Cortex of kidney (tissue), 1 donor: ENCODE measurements at places on chromosomes 1 and 21.

DNA sequence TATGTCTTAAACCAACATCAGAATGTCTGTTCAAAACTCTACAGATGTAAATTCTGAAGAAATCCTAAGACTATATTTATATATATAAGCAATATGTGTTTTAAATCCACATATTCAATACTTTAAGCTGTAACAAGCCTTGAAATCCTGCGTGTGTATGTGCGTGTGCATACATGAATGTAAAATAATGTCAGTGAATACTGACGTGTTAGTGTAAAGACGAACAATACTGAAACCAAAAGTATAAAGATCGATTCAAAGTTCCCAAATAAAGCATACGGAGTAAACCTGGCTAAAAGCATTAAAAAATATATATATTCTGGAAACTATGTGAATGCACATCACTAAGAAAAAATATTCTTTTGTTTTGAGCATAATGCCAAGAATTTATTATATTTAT, 668.6 kb upstream of the NCAM2 start:
- no peak for DNase-seq

DNA sequence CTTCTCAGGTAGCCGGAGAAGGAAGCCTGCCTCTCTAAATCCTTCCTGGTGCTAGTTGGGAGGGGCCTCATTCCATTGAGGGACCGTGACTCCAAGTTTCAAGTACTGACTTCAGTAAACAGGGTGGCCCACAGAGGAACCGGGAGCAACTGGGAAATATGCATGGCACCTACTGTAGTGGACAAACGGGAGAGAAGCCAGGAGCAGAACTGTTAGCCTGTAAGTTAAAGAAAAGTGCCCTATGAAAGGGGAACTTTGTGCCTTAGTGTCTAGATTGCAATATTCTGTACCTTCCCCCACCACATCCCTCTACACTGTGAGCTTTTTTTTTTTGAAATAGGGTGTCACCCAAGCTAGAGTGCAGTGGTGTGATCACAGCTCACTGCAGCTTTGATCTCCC, 33.2 kb upstream of the KANK4 start:
- DNase-seq: no peak

GRCh38 chr1:168082008-168082876, 54.5 kb downstream of the GPR161 start:
- no peak for DNase-seq

GRCh38 chr1:39574646-39575045, 1.9 kb downstream of the PABPC4 start:
- no peak for DNase-seq

- DNase-seq: no peak
These were observed 34.8 kb downstream of the ZMYND12 start for GRCh38 chr1:42420911-42421585.

DNA sequence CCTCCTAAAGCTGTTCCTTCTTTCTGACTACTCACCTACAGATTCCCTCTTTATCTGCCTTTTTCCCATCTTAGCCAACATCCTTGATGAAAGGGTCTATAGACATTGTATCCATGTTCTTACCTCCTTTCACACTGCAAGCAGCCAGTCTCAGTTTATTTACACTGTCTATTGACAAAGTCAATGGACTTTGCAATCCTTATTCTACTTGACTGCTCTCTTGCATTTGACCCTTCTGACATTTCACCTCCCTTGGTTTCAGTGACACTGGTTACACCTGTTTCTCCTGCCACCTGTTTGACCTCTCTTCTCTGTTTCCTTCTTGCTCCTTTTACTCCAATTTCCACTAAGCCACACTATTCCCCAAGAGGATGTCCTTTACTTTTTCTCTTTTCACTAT, 224.0 kb upstream of the SNX7 start:
- DNase-seq: no peak

DNA sequence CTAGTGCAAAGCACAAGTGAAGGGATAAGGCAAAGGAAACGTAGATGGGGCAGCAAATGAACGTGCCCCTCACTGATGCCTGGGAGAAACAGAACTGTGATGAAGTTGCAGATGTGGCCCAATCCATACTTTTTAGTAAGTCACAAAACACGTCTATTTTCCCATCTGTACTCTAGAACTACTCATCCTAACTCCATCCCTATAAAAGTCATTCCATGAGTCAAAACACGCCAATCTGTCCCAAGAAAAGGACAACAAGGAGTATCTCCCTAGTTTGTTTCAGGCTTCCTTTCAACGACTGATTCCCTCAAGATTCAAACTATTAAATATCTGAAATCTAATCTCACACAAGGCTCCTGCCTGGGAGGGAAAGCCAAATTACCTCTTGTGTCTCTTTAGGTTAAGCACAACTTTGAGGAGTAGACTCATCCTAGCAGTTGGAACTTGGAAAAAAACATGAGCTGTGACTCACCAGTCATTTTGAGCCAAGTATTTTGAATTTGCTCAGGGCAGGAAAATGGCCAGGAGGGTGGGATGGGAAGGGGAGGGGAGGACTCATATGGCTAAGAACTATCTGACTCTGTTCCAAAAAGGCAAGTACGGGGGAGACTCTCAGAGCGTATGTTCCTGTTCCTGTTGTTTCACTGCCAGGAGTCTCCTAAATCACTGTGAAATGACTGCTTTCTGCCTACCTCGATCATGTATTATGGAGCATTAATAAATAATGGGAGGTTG, 214.5 kb upstream of the CAMK1G start:
- no peak for DNase-seq

GRCh38 chr21:32064281-32064910, 191.6 kb downstream of the HUNK start:
- DNase-seq: no peak

- DNase-seq: no peak
These were observed 85.9 kb upstream of the ADAM30 start for GRCh38 chr1:119981986-119982815.

GRCh38 chr1:180953291-180954004, 40.8 kb downstream of the KIAA1614 start:
- no peak for DNase-seq

DNA sequence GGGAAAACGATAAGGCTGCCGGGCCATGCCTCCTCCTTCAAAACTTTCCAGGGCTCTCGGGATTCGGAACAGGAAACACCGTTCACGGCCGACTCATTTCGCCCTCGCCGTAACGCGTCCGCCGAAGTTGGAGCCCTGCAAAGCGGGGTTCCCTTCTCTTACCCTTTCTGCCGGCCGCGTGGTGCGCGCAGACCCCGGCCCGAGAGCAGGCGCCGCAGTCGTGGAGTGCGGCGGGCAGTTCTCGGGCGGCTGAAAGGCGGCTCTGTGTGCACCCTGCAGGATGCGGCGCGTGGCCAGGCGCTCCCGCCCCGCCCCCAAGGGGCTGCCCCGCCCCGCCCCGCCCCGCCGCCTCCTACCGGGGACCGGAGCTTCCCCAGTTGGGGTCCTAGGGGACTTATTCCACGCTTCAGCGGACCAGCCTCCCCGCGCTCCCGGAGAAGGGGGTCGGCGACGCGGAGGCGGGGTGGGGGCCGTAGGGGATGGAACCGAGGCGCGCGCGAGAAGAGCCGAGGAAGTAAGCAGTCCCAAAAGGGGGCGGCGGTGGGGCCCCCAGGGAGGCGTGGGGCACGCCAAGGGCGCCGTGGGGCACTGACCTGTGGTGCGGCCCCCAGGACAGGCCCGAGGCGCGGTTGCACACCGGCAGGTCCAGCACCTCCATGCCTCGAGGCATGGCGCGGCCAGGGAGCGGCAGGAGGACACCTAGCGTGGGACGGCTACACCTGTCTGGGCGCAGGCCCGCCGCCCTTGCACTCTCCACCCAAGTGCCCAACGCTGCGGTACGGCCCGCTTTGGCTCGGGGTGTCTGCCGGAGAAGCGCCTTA, at the start of gene MCOLN2:
Gene MCOLN2, minus strand, starts transcription at position 268 of the 821 bp plus-strand sequence. Its CDS starts 241 bp downstream, at position 27.
- DNase-seq: no peak

DNA sequence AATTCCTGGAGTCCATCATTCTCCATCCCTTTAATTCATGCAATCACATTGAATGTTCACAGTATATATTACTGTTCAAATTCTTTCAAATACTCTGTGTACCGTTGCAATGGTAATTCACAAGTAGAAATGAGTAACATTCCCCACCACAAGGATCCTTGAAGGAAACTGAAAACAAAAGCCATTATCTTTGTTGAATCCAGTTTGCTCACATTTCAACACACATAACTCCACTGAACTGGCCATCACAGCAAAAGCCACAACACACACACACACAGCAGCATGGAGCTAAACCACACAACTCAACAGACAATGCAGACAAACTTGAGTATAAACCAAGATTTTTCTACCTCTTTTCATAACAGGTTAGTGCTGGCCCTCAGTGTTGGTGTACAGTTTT, 188.3 kb upstream of the GREM2 start:
- no peak for DNase-seq

GRCh38 chr1:1614204-1614953, 921 bp upstream of the MIB2 start:
- no peak for DNase-seq

DNA sequence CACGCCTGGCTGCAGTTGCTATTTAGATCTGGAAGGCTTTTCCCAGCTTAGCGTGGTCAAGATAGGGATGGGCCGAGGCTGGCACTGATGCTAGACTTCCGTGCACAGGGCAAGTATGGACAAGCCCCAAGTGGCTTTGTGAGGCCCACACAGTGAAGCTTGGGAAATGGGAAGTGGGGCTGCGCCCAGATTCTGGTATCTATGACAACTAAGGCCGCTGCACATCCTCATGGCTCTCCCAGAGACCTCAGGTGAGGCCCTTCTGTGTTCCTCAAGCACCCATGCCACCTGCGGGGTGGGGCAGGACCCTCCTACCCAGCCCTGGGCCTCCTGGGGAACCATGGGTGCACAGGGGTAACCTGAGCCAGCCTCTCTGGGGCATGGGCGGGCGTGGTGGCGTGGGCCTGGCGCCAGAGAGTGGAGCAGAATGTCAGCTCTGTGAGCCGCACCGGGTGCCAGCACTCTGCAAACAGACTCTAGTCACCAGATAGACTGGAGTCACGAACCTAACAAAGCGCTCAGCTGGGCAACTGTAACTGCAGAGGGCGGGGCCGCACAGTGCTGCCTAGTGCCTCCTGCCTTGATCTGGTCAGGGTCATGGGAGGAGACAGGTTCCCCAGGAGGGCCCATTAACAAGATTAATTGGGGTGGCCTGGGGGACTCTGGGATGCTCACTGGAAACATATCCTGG, 46.4 kb downstream of the ELF3 start:
- no peak for DNase-seq

DNA sequence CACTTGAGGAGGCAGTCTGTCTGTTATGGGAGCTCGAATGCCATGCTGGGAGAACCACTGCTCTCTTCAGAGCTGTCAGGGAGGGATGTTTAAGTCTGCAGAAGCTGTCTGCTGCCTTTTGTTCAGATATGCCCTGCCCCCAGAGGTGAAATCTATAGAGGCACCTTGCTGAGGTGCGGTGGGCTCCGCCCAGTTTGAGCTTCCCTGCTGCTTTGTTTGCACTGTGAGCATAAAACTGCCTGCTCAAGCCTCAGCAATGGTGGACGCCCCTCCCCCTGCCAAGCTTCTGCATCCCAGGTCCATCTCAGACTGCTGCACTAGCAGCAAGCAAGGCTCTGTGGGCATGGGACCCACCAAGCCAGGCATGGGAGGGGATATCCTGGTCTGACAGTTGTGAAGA, 247.5 kb downstream of the LMX1A start:
- DNase-seq: no peak

GRCh38 chr1:203186091-203186445, 436 bp downstream of the CHI3L1 start:
- no peak for DNase-seq

DNA sequence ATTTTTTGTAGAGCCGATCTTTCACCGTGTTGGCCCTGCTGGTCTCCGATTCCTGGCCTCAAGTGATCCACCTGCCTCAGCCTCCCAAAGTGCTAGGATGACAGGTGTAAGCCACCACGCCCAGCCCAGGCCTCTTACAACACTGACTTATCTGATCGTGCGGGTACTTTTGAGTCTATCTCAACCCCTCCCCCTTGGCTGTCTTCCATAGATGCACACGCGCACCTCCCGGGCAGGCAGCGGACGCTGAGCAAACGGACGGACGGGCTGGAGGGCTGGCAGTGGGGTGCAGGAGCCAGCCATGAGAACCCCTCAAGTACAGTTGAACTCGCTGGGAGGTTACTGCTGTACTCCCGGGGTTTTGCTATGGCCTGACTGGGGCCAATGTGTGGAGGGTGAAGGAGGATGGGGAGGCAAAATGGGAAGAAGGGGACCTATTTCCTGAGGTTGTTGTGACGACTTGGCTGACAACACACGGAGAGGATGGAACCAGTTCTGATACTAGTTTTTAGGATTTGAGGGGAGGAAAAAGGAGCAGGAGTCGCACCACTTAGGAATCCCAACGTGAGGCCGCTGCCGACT, 959 bp downstream of the CD58 start:
- DNase-seq: no peak

GRCh38 chr21:44858291-44858690, 15.2 kb downstream of the PTTG1IP start:
- no peak for DNase-seq

- DNase-seq: no peak
These were observed 40.1 kb downstream of the SYT6 start for GRCh38 chr1:114113411-114114184.

DNA sequence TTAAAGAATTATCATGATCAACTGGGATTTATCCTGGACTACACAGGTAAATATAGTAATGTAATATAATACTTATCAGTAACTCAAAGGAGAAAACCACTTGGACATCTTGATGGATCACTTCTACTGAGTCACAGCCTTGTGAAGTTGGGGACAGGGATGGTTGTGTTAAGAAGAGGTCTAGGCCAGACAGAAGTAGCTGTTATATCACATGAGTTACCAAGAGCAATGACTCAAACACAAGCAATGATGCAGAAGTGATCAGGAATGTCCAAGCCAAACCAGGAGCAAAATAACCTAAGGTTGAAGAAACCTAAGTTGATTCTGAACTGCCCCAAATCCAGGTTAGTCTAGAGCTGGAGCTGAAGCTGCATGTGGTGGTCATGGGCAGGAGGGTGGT, 424.5 kb upstream of the DAB1 start:
- DNase-seq: no peak

- no peak for DNase-seq
These were observed 39.3 kb upstream of the ERRFI1 start for GRCh38 chr1:8065369-8065768.

- DNase-seq: no peak
These were observed 10.0 kb downstream of the PDPN start for GRCh38 chr1:13593511-13594131.
